Tibial artery (tissue), 4 donors: ENCODE measurements at places on chromosomes 12 and 14.

DNA sequence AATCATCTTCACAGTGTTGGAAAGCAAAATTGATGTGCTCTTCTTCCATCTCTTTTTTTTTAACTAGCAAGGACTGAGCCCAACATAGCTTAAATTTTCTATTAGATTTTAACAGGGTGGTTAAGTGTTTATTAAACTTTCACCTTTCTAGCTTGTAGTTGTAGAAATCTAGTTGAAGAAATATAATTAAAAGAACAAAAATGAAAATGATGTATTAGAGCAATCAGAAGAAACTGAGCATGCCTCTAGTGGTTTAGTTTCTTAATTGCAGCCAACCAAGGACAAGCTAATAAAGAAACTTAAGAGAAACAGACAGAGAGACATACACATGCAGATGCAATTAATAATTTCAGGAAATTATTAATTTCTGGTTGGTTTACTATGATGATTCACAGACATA is 673.0 kb upstream of the LMO3 start:
- no peak for DNase-seq

DNA sequence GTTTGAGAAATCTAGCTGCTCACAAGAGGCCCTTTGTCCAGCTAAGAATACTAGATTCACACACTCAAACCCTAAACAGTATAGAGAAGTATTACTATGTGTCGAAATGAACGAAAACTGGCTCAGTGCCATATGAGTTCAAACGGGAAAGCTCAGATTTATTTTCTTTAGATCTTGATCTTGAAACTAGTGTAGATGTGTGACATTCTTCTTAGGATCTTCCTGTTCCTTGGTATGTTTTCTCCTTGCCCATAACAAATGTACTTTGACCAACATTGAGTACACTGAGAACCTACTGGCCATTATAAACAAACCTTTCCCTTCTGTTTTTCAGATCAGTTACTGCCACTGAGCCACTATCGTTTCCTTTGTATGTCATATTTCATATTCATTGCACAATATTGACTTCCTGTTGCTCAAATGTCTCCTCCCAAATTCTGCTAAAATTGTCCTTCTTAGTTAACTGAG is 21.3 kb downstream of the MYBPC1 start:
- no peak for DNase-seq

DNA sequence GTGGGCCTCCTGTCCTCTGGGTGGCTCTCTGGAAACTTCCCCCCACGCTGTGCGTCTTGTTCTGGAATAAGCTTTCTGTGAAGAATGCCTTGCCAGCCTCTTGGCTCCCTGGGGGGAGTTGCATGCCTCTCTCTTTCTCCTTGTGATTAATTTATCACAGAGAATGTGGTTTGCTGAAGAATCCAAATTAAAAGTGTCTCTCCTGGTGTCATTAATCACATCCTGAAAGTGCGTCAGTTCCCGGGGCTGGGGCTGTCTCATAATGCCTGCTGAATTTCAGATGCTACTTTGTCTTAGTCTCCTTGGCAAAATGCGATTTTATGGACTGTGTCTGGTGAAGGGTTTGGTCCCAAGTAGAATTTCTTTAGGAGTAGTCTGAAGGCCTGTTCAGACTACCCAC is 787.7 kb upstream of the TMEM132C start:
- DNase-seq = no peak

DNA sequence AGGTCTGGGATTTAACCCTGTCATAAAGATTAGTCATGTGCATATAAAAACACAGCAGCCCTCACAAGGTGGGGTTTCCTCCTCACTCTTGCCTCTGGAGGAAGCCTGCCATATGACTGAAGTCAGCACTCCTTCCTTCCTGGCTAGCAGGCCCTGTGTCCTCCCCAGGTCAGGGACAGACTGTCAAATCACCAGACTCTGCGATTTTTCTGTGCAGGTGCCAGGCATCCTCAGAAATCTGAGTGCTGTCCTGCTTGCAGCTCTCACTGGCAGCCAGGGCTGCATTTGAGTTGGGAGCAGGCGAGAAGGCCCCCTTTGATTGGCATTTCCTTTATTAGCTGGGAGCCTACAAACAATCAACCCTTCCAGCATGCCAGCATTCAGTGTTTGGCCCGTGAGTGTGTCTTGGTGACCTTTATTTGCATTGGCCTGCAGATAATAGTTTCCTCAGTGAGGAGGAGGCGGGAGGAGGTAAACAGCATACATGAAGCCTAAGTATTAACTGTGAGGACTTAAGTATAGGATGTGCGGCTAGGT is 183.8 kb upstream of the ARHGAP5 start:
- DNase-seq = no peak

DNA sequence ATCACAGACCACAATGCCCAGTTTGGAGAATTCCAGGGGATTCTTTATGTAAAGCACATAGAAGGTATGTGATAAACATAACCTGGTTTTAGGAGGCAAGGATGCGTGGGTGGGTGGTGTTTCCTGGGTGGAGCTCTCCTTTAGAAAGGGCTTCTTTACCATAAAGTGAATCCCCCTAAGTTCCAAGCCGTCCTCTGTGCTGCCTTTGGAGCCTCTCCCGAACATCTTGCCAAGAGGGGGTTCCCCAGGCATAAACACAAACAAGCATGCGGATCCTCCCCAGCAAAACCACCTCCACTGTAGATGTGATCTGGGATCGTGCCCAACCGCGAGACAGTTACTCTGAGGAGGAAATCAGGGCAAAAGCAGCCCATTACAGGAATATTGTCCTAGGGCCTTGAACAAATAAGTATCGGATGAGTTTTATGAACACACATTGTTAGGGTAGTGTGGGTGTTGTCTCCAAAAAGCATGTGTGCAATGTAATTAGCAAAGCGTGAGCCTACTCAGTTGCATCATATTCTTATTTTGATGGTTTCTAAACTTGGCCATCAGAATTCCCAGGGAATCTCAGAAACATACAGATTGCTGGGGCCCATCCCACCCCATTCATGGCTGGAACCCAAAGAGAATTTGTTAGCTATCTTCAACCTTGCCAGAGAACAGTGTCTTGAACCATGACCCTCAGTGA is 48.8 kb upstream of the CORO1C start:
- DNase-seq = no peak

DNA sequence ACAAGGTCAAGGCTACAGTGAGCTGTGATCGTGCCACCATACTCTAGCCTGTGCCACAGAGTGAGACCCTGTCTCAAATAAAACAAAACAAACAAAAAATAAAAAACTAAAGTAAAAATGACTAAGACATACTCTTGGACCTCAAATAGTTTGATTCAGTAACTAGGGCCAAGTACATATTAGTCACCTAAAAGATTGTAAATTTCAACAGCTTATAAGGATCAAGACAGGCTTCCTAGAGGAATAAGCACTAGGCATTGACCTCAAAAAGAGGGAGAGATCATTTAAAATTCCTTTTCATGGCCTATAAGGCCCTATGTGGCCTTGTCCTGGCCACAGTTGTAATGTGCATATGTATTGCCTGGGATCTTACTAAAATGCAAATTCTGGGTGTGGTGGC is 46.0 kb upstream of the CHST11 start:
- no peak for DNase-seq

DNA sequence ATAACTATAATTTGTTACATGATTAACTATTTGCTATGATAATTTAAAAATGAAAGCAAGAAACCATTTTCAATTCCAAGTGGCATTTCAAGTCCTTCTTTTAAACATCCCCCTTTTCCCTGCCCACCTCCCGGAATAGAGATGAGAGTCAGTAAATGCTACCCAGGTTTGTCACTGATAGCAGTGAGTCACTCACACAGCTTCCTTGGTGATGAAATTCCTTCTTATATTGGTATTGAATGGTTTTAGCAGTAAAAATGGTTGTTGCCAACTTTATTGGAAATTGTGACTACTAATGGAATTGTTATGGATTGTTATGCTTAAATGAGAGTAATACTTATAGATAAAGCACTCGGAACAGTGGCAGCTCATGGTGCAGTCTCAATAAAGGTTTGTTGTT is 90.5 kb downstream of the PPM1A start:
- DNase-seq = no peak

DNA sequence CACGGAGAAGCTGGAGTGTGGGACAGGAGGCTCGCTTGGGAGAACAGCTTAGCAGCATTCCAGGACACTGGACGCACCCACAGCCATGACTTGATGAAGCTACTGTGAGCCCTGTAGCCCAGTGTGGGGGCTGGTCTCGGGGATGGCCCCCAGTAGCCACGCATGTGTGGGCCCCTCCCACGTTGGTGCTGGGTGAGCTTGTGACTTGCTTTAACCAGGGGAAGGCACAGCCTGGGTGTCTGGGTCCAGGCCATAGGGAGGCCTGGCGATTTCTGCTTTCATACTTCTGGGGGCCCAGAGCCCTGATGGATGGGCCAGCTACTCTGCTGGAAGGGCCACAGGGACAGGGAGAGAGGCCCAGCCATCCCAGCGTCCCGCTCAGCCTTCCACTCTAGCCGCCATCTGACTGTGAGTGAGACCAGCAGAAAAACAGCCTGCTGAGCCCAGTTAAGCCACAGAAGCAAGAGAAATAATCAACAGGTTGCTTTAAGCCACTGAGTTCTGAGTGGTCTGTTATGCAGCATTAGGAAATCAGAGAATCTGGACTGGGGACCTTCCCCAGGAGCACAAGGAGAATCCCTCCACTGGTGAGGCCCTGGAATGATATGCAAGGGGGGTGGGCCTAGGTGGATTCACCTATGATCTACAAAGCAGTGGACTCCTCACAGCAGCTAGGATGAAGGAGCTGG is 16.1 kb downstream of the DIO3 start:
- no peak for DNase-seq

DNA sequence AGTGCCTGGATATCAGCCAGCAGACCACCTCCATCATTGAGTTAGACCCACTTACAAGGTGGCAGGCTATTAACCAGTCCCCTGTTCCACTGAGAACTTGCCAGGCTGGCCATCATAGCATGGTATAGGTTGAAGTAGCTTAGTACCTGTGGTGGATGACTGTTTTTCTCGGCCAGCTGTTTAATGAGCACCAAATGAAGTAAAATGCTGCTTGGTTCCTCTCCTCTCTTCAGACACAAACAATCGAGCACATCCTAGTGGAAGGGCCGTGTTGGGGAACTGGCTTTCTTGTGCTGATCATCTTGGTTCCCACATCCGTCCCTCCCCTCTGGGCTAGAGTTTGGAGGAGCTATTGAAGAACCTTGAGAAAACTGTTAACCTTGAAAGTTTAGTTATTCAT is 486.2 kb downstream of the RAD51B start:
- no peak for DNase-seq

DNA sequence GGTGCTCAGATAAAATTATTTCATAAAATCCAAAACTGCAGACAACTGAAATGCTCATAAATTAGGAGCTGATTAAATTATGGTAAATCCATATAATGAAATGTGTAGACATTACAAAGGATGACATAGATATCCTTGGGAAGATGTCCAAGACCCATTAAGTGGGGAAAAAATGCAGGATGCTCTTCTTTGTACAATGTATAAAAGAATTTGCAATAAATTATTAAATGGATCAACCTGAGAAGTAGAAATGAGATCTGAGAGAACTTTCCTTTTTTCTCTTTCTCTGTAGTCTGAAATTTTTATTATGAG is 336.4 kb upstream of the E2F7 start:
- no peak for DNase-seq

DNA sequence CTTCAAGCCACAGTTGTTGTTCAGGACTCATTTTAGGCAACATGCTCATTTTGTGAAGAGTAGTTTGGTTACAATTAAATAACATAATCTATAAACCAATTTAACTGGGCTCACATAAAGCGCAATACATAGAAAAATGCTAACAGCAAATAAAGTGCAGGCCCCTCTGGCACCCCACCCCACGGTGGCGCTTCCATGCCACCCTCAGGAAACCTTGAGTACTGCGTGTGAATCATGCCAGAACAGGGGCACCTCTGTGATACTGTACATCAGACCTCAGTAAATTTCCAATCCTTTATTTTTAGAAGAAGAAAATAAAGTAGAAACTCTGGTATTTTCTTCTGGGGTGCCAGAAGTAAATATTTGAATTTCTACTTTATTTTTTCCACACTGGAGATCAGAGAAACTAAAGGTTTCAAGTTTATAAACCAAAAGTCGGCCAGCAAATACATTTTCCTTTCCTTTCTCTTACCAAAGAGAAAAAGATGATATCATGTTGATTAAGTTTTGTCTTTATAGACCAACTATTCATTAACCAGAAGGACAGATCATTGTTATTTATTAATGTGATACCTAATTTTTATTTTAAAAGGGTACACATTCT is 316.8 kb downstream of the PAWR start:
- DNase-seq = no peak

DNA sequence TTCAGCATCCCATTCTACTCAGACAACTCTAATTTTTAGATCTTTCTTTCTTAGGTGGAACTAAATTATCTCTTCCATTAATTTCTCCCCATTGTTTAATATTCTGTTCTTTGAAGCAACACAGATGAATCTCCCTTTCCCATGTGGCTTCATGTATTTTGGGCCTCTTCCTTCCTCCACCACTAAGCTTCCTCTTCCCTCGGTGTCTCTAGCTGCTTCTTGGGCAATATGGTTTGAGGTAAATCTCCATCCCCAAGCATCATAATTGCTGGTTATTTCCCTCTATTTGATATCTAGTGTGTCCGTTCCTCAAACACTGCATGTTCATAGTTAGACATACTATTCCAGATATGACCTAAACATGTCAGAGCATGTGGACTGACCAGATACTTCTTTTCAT is 119.2 kb downstream of the PELI2 start:
- DNase-seq = no peak

DNA sequence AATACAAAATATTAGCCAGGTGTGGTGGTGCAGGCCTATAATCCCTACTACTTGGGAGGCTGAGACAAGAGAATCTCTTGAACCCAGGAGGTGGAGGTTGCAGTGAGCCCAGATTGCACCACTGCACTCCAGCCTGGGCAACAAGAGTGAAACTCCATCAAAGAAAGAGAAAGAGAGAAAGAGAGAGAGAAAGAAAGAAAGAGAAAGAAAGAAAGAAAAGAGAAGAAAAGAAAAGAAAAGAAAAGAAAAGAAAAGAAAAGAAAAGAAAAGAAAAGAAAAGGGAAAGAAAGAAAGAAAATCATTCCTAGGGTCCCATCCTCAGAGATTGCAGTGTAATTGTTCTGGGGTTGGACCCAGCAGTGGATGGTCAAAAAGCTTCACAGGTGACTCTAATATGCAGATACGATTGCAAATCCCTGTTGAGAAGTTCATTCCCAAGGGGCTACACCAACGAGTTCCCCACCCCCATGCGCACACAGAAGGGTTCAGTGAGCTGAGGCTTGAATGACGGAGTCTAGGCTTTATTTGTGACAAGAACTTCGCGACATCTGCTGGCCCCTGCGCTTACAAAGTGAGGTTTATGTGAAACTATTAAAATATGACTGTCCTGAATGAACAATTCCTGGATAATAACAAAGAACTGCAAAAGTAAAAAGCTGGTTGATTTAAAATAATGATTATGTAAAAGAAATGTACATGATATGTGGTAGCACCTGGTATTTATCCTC is 17.4 kb upstream of the RNASE12 start:
- DNase-seq = no peak

- no peak for DNase-seq
Observed at GRCh38 chr12:77160931-77161330, 95.6 kb upstream of the E2F7 start.

DNA sequence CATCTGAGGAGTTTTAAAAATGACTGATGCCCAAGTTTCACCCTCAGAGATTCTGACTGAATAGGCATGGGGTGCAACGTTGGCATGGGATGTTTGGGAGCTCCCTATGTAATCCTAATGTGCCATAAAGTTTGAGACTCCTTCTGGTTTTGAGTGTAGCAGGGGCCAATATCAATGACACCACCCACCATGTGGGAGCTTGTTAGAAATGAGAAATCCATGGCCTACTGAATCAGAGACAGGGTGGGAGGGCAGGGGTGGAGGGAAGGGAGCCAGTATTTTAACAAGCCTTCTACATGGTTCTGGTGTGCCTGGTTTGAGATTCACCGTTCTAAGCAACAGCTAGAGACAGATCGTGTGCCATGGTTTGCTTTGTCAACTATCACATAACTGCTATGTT is 46.1 kb downstream of the VCPKMT start:
- no peak for DNase-seq
